ENCODE measurements at places on chromosomes 11 and 22. TPM values are rescaled to one million over a fixed set of nuclear protein-coding genes. Genes with fewer than 3 reads are reported as not detected.

DNA sequence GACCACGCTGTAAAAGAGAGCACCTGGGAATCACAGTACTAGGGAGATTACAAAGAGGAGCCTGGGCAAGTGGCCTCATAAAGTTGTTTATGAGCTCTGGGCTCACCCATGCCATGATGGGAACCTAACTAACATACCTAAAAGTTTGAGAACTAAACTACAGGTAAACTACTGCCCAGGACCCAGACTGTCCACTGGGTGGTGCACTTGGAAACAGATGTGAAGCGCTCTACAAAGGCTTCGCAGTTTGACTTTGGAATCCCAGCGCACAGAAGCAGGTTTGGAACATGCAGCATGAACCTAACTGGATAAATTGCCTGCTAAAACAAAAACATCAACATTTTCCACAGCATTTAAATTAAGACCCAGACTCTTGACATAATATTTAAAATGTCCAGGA, 418.6 kb downstream of the FAM181B start:
- no peaks in the 10 kb centered on the region for H3K4me1 ChIP-seq
- DNase-seq: no peak
- H3K27ac ChIP-seq: no peak overlapping the region
- H3K27me3 ChIP-seq: no peaks in the 10 kb centered on the region

MOB2 gene
- 26.0 TPM for total RNA-seq

GRCh38 chr11:9763301-9763700, 99.4 kb downstream of the SWAP70 start:
- no peak overlapping the region for H3K27ac ChIP-seq
- H3K4me1 ChIP-seq: peaks cover 80% of the 10 kb centered on the region
- H3K4me3 ChIP-seq: no peak overlapping the region
- no peaks in the 10 kb centered on the region for H3K27me3 ChIP-seq
- H3K36me3 ChIP-seq: peaks cover 39% of the 10 kb centered on the region

KRTAP5-1 gene
- not detected for total RNA-seq

OR5D16 gene
- total RNA-seq: not detected

RASD2 gene
- total RNA-seq: not detected

TRIM29 gene
- total RNA-seq: 1.6 TPM

- no peak for DNase-seq
- H3K27ac ChIP-seq: no peak overlapping the region
- H3K36me3 ChIP-seq: 0 out of 2 replicates have a peak, but pooled peaks cover under 1% of the 10 kb centered on the region
- no peak overlapping the region for H3K4me3 ChIP-seq
Observed at GRCh38 chr11:81787584-81788049, 946.0 kb downstream of the FAM181B start.

DNA sequence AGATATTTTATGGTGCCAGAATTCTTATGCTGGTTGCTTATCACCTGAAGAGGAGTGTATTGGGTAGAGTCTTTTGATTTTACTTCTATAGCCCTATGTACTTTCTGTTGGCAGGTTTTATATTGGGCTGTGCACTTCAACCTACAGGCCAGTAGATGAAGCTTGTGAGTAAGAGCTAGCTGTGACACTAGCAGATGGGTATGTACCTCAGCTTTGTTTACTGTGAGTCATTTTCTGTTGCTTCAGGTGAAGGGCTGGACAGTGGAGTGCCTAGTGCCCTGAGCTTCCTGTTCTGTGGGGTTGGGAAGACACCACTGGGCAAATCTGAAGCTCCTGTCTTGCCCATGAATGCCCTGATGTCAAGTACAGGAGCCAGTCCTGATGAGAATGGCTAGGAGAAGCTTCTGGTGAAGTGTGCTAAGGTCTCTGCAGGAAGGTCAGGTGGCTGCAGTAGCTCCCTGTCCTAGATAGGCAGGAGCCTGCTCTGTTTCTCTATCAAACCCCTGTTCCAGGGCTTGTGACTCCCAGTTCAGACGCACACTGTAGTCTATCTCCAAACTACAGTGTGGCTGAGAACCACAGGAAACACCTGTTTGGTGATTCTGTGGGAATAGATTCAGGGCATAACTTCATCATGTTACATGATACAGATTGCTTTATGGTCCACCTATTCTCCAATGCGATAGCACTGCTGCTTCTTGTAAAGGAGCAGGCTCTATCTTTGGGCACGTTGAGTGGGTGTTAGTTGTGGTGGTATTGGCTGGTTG, 755.7 kb downstream of the KCNA4 start:
- peaks cover 67% of the 10 kb centered on the region for H3K4me1 ChIP-seq
- H3K27ac ChIP-seq: no peak overlapping the region
- peaks cover 3% of the 10 kb centered on the region for H3K27me3 ChIP-seq
- no peak overlapping the region for H3K4me3 ChIP-seq
- DNase-seq: peak; percentile 39
- peaks cover 14% of the 10 kb centered on the region for H3K36me3 ChIP-seq

- no peak for DNase-seq
- H3K4me3 ChIP-seq: peak overlapping the region; percentile 40
- H3K4me1 ChIP-seq: peaks cover 28% of the 10 kb centered on the region
- peak overlapping the region; percentile 64 for H3K27ac ChIP-seq
Observed at GRCh38 chr11:69654660-69655478, 13.9 kb downstream of the CCND1 start.

UCP3 gene
- total RNA-seq: 0.50 TPM

GRCh38 chr11:130646881-130647280, 198.4 kb downstream of the ADAMTS15 start:
- no peak overlapping the region for H3K27ac ChIP-seq
- DNase-seq: no peak
- H3K4me1 ChIP-seq: peaks cover 9% of the 10 kb centered on the region
- no peaks in the 10 kb centered on the region for H3K36me3 ChIP-seq
- H3K27me3 ChIP-seq: no peaks in the 10 kb centered on the region

- H3K27me3 ChIP-seq: peaks cover 6% of the 10 kb centered on the region
- no peaks in the 10 kb centered on the region for H3K36me3 ChIP-seq
- DNase-seq: peak; percentile 11
- H3K4me3 ChIP-seq: no peak overlapping the region
- no peak overlapping the region for H3K27ac ChIP-seq
Observed at GRCh38 chr11:116454020-116454645, 318.7 kb downstream of the BUD13 start.

DNA sequence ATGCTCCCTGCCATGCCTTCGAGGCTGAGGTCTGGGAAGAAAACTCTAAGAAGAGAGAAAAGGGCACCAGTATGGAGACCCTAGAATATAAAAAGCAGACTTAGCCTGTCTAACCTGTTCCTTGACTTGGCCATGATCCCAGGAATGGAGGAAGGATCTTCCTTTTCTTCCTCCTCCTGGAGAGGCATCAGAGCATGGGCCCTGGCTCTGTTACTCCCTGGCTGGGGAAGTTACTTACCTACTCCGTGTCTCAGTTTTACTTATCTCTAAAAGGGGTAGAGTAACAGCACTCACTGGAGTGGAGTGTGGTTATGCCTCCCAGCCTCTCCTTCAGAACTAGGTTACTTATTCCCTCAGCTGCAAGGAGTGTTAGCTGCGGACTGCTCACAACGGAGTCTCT, 55.2 kb upstream of the PHF21A start:
- no peaks in the 10 kb centered on the region for H3K36me3 ChIP-seq
- H3K27me3 ChIP-seq: peaks cover 17% of the 10 kb centered on the region
- DNase-seq: no peak
- no peak overlapping the region for H3K27ac ChIP-seq
- no peak overlapping the region for H3K4me3 ChIP-seq

DNA sequence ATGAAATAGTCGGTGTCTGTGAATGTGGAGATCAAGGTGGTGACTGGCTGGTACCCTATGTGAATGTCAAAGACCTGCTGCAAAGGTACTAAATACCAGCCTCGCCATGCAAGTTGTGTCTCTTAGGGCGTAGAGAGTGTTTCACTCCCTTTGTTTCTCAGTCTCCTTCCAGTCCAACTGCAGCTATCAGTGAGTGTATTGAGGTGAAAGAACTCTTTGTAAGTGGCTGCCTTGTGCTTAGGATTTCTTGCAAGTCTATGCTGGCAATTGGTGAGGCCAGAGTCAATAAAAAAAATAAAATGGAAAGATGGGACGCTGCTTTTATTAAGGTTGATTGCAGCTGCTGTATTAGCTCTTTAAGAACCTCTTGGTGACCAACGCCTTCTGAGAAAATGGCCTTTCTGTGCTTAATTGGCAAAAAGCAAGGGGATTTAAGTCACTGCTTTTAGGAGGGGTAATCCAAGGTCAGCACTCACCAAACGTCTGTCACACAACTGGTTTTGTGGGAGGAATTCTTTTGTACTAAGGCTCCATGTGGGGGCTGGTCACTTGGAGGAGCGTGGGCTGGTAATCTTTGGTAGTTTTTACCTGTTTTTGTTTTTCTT, 95.1 kb downstream of the PARVA start:
- DNase-seq: no peak
- peaks cover 37% of the 10 kb centered on the region for H3K36me3 ChIP-seq
- no peaks in the 10 kb centered on the region for H3K27me3 ChIP-seq

DNA sequence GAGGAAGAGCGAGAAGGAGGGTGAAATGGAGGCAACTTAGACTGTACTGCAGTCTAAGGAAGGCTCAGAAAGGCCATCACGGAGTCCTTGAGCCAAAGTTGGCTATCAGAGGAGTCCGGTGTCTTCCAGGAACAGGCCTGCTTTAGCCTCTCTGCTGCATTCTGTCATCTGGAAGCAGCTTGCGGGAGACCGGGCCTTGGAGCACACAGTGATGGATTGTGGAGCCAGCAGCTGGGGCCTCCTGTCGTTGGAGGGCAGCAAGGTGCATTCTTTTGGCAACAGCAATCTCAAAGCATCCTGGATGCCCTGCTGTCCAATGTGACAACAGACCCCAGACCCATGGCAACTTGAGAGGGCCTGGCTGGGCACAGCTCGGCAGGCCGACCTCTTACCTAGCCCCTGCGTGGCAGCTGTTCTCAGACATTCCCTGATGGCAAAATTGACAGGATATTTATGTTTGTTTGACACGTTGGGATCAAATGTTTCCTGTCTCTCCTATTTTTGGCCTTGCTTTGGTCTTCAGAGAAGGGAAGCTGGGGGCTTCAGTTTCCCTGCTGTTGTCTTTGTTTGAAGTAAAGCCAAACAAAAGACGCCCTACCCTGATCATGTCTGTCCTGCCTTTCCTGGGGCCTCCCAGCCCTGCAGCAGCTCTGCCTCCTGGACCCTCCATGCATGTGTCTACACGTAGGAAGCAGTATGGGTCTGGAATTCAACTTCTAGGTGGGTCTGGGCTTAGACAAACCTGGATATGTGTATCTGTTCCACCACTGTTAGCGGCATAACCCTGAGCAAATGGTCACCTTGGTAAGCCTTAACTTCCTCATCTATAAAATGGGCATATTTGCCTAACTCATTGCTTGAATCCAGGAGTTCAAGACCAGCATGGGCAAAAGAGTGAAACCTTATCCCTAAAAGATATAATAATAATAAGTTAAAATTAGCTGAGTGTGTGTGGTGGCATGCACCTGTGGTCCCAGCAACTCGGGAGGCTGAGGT, 43.9 kb upstream of the LMO2 start:
- no peak overlapping the region for H3K4me3 ChIP-seq
- DNase-seq: no peak
- peaks cover 23% of the 10 kb centered on the region for H3K27me3 ChIP-seq
- H3K36me3 ChIP-seq: peaks cover 5% of the 10 kb centered on the region

GRCh38 chr22:40009951-40010671, 15.4 kb downstream of the FAM83F start:
- H3K27me3 ChIP-seq: peaks cover 24% of the 10 kb centered on the region
- H3K36me3 ChIP-seq: no peaks in the 10 kb centered on the region
- H3K4me1 ChIP-seq: no peaks in the 10 kb centered on the region
- H3K27ac ChIP-seq: no peak overlapping the region
- no peak overlapping the region for H3K4me3 ChIP-seq

APOL5 gene
- total RNA-seq: not detected

GRCh38 chr11:26028393-26028911, 303.5 kb upstream of the ANO3 start:
- peak; percentile 10 for DNase-seq
- no peaks in the 10 kb centered on the region for H3K36me3 ChIP-seq
- H3K4me1 ChIP-seq: 0 out of 2 replicates have a peak, but pooled peaks cover 8% of the 10 kb centered on the region
- no peak overlapping the region for H3K27ac ChIP-seq

DNA sequence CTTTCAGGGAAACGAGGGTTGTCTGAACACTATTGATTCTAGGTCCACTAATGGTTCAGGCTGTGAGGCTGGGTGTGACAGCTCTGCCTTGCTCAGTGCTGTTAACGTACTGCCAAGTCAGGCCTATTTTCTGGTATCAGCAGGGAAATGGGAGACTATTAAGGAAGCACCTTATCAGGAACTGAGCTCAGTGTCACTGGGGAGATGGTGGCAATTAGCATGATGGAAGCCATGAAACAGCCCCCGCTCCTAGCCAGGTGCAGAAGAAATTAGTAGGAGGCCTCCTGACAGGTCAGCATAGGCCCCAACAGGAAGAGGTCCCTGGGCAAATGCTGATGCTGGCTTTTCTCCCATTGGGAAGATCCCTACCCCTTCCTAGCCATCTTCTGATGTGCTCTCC, 42.6 kb upstream of the LMO2 start:
- no peak overlapping the region for H3K4me3 ChIP-seq
- no peak overlapping the region for H3K27ac ChIP-seq
- peaks cover 11% of the 10 kb centered on the region for H3K4me1 ChIP-seq
- no peak for DNase-seq
- H3K36me3 ChIP-seq: peaks cover 5% of the 10 kb centered on the region
- H3K27me3 ChIP-seq: peaks cover 30% of the 10 kb centered on the region

DNA sequence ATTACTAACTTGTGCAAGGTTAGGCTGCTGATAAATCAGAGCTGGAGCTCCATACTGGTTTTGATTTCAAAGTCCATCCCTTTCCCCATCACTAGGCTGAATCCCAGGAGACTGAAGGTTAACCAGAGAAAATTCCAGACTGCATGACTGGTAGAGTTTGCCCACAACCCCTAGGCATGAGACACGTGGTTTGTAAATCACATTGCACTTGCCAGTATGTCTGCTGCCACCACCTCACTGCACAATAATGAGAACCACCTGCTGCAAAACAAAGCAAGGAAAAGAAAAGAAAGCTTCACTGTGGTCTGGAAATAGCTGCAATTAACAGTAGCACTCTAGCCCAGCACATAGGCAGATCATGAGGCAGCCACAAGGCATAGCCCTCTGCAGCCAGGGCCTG, 67.6 kb upstream of the NTM start:
- peaks cover 11% of the 10 kb centered on the region for H3K27me3 ChIP-seq
- H3K27ac ChIP-seq: no peak overlapping the region
- no peaks in the 10 kb centered on the region for H3K4me1 ChIP-seq
- H3K36me3 ChIP-seq: no peaks in the 10 kb centered on the region
- no peak for DNase-seq

DNA sequence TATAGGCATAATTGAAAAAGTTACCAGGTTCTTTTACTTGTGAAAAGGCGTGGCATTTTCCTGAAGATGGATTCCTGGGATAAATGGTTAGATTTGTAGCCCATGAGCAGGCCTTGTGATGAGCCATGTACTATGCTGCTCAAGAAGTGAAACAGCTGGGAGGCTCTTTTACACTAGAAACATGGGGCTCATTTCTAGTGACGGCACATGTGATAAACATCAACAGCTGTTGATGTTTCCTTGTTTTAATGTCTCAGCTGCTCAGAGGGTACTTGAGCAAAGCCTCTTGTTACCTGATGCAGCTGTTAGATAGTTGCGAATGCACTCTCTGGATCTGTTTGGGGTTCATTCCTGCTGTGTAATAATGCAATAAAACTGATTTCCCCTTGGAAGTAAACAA, 396.8 kb downstream of the GUCY1A2 start:
- H3K36me3 ChIP-seq: no peaks in the 10 kb centered on the region
- no peak overlapping the region for H3K4me3 ChIP-seq
- DNase-seq: no peak
- peaks cover 2% of the 10 kb centered on the region for H3K27me3 ChIP-seq
- H3K27ac ChIP-seq: no peak overlapping the region
- H3K4me1 ChIP-seq: peaks cover 5% of the 10 kb centered on the region

SNX15 gene
- total RNA-seq: 24.4 TPM

Data from HFFc6 (cell line).